Breast epithelium (tissue), 4 donors: ENCODE measurements at places on chromosomes 12 and 14.

GRCh38 chr12:9736936-9737705 lies 4.2 kb upstream of the CLECL1 start:
- H3K27me3 ChIP-seq = no peaks in the 10 kb centered on the region
- no peaks in the 10 kb centered on the region for H3K36me3 ChIP-seq
- peak overlapping the region; percentile 19 for H3K27ac ChIP-seq

GRCh38 chr14:103530831-103531230 lies 1.8 kb downstream of the TRMT61A start:
- peaks cover 3% of the 10 kb centered on the region for H3K4me1 ChIP-seq

- H3K4me1 ChIP-seq = no peaks in the 10 kb centered on the region
- no peak overlapping the region for H3K4me3 ChIP-seq
- H3K36me3 ChIP-seq = no peaks in the 10 kb centered on the region
Measured at GRCh38 chr12:21580748-21581516, 23.7 kb downstream of the GYS2 start.

- DNase-seq = no peak
- peak overlapping the region; percentile 15 for H3K4me3 ChIP-seq
- H3K27me3 ChIP-seq = peaks cover 24% of the 10 kb centered on the region
Measured at GRCh38 chr12:57741844-57742738, 2.7 kb upstream of the TSPAN31 start.

- no peaks in the 10 kb centered on the region for H3K4me1 ChIP-seq
- no peak for DNase-seq
- H3K36me3 ChIP-seq = no peaks in the 10 kb centered on the region
- no peak overlapping the region for H3K4me3 ChIP-seq
Measured at GRCh38 chr12:103318566-103318965, 177.2 kb downstream of the C12orf42 start.

DNA sequence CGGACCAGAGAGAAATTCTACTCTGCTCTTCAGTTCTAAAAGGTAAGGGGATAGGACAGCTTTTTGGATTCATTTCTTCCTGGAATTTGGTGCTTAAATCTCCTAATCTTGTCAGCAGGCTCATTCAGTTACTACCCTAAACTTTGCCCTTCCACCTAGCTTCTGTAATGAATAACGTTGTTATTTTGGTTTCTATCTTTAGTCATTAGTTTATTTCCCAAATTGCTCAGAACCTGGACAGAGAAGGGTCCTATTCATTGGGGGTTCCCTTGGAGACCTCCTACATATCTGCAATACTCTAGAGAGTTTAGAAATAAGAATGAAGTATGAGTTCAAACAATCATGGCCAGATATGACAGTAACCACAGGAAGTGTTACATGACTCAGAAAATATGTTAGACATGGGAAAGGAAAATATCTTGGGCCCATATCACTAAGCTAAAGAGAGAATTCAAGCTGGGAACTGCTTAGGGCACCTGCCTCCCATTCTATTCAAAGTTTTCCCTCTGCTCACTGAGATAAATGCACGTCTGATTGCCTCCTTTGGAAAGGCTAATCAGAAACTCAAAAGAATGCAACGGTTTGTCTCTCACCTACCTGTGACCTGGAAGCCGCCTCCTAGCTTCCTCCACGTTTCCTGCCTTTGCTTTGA lies 87.9 kb downstream of the GAS2L3 start:
- H3K27me3 ChIP-seq = no peaks in the 10 kb centered on the region
- no peaks in the 10 kb centered on the region for H3K4me1 ChIP-seq
- no peaks in the 10 kb centered on the region for H3K36me3 ChIP-seq

GRCh38 chr12:105409801-105410471 lies 79.4 kb downstream of the C12orf75 start:
- no peak for DNase-seq
- no peaks in the 10 kb centered on the region for H3K4me1 ChIP-seq
- no peak overlapping the region for H3K27ac ChIP-seq
- H3K36me3 ChIP-seq = no peaks in the 10 kb centered on the region

DNA sequence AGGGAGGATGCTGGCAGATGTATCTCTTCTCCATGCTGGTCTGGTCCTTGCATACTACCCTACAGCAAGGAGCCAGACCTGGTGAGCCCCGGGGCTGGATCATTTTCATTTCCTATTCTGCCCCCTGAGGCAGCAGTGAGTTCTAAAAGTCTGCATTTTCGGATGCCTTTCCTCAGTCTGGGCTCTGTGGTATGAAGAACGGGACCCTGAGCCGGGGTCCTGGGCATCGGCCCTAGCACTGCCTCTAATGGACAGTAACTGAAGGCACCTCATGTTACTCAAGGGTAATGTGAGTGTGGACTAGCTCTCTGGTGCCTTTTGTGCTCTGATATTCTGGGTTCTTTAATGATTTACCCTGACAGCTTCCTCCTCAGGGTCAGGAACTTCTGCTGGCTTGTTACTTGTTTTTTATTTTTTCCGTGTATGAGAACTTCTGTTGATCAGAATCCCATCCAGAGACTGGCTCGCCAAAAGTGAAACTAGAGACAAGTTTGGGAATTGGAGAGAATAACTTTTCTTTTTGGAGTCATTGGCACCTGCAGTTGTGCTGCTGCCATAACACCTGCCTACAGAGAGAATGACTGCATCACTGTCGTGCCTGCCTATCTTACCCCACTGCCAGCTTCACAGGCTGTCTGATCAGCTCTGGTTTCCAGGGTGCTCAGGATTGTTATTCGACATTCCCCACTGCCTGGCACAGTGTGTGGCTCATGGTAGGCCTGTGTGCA lies 62.3 kb downstream of the SUSD6 start:
- no peak overlapping the region for H3K4me3 ChIP-seq
- H3K27me3 ChIP-seq = no peaks in the 10 kb centered on the region
- peak overlapping the region; percentile 79 for H3K27ac ChIP-seq
- peaks cover 13% of the 10 kb centered on the region for H3K4me1 ChIP-seq
- no peak for DNase-seq

DNA sequence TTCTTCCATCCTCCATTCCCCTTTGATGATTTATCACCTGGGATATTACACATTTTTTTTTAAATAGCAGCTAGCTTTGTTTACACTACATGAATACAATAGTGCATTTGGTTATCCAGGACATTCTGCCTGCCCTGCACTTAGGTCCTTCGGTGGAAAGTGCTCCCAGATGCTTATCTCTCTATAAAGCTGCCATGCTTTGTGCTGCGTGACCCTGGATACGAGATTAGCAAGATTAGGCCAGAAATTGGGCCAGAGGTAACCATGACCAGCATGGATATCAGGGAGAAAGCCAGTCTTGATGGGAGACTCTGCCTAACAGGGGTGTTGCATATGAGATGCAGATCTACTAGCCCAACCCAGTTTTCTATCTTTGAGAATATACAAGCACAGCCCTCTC lies 12.1 kb upstream of the KRT83 start:
- no peaks in the 10 kb centered on the region for H3K4me1 ChIP-seq
- DNase-seq = no peak
- no peaks in the 10 kb centered on the region for H3K27me3 ChIP-seq
- no peaks in the 10 kb centered on the region for H3K36me3 ChIP-seq
- H3K4me3 ChIP-seq = no peak overlapping the region

- no peak overlapping the region for H3K4me3 ChIP-seq
- no peak for DNase-seq
- H3K27ac ChIP-seq = no peak overlapping the region
- H3K36me3 ChIP-seq = no peaks in the 10 kb centered on the region
- H3K27me3 ChIP-seq = peaks cover 49% of the 10 kb centered on the region
Measured at GRCh38 chr14:70098250-70098809, 90.4 kb downstream of the SLC8A3 start.

DNA sequence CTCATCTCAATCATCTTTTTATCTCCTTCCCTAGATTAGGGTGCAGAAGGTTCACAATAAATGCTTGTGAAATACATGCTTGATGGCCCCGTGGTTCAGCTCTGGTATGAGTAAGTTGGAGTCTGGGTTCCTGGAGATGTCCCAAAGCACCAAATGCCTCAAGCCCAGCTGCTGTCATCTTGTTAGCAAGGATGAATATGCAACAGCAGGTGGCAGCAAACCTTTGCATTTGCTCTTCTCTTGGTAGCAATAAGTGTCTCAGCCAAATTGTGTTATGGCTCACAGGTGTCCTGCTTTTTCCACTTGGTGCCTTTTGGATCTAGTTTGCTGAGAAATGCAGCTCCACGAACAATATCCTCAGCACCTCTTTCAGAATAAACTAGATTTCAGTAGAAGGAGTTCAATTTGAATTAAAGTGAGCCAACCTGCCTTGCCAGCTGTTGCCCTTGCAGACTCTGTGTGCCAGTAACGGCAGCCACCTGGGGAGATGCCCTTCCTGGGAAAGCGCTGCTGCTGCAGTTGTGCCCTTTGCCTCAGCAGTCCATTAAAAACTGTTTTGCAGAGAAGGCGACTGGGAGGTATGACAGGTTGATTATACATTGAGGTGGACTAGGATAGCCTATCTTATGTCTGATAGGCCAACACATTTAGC lies 417.3 kb downstream of the SNAPC1 start:
- H3K4me1 ChIP-seq = no peaks in the 10 kb centered on the region
- DNase-seq = no peak
- no peak overlapping the region for H3K27ac ChIP-seq
- H3K4me3 ChIP-seq = no peak overlapping the region
- no peaks in the 10 kb centered on the region for H3K27me3 ChIP-seq
- no peaks in the 10 kb centered on the region for H3K36me3 ChIP-seq

DNA sequence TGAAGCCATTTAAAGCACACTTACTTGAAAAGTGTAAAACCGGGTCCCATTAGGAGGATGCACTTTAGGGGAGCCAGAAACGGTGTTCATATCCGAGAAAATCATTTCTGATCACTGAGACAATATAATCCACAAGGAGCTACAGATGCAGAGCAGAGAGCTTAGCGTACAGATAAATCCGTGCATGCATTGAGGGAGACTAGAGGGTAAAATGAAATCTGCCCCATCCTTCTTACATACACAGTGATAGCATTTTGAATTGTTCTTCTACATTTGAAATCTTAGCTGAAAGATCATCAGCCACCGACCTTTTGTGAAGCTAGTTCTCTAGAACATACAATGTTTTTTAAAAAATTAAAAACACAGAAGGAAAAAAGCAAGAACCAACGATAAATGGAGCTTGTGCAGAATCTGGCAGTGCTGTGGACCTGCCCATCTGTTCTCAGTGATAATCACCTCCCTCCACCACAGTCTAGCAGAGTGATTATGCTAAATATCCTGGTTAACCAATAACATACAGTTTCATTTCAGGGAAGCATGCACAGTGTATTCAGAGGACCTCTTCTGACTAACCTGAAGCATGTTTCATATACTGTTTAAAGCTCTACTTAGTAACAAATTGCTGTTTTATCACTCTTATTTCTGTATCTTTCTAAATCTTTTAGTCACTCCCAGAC lies 161.1 kb downstream of the PPFIA2 start:
- no peak overlapping the region for H3K4me3 ChIP-seq
- H3K27me3 ChIP-seq = no peaks in the 10 kb centered on the region

- H3K27me3 ChIP-seq = no peaks in the 10 kb centered on the region
- no peaks in the 10 kb centered on the region for H3K4me1 ChIP-seq
Measured at GRCh38 chr14:36223558-36223957, 47.0 kb upstream of the PTCSC3 start.

DNA sequence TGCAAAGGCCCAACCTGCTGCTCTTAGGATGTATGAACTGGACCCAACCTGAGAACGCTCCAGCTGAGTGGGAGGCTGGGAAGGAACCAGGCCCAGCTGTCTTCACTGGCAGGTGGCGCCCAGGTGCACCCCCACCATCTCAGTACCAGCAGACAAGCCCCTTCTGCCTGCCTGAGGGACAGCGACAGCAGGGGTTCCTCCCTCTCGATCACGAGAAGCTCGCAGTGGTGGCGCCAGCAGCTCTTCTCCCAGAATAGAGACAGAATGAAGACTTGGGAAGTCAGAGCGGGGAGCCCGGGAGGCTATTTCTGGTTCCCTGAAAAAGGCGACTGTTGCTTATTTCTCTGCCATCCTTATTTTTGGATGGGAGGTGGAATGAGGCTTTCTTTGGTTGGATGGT lies 46.5 kb downstream of the CHGA start:
- DNase-seq = no peak
- no peaks in the 10 kb centered on the region for H3K36me3 ChIP-seq
- no peaks in the 10 kb centered on the region for H3K27me3 ChIP-seq
- H3K27ac ChIP-seq = no peak overlapping the region
